ENCODE measurements at places on chromosomes 1 and 21. TPM values are rescaled to one million over a fixed set of nuclear protein-coding genes. Genes with fewer than 3 reads are reported as not detected.
A peak's percentile ranks its signal among the peaks of the same experiment; 100 is the strongest.

DNA sequence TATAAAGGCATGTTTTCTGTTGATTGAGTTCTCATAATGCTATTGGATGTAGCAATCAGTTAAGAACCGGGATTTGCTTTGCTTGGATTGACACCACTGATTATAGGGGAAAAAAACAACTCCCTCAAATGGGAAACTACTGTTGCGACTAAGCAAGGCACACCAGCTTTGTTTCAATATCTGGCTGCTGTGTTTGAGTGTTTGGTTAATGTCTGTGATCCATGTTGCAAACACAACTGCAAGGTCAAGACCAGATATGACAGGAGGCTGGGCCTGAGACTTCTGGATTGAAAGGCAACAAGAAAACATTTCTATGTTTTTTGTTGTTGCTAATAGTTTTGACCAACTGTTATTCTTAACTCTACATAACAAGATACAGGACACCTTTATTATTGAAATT lies 50.7 kb downstream of the MTR start:
- H3K4me1 ChIP-seq = peaks cover 51% of the 10 kb centered on the region
- no peak overlapping the region for H3K4me3 ChIP-seq
- H3K27ac ChIP-seq = peak overlapping the region; percentile 59
- H3K36me3 ChIP-seq = no peaks in the 10 kb centered on the region
- no peaks in the 10 kb centered on the region for H3K27me3 ChIP-seq
- no peak for DNase-seq

DNA sequence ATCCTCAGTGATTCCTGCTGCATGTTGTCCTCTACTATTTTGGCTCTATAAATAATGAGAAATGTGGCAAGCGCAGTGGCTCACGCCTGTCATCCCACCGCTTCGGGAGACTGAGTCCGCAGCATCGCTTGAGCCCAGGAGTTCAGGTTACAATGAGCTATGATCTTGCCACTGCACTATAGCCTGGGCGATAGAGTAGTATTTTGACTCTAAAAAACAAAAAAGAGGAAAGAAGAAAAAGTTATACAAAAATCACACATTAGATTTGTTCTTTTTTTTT lies 756 bp upstream of the SLC25A44 start:
- H3K27ac ChIP-seq = peak overlapping the region; percentile 79
- H3K4me1 ChIP-seq = peaks cover 34% of the 10 kb centered on the region
- no peaks in the 10 kb centered on the region for H3K27me3 ChIP-seq
- DNase-seq = no peak
- peak overlapping the region; percentile 39 for H3K4me3 ChIP-seq

DNA sequence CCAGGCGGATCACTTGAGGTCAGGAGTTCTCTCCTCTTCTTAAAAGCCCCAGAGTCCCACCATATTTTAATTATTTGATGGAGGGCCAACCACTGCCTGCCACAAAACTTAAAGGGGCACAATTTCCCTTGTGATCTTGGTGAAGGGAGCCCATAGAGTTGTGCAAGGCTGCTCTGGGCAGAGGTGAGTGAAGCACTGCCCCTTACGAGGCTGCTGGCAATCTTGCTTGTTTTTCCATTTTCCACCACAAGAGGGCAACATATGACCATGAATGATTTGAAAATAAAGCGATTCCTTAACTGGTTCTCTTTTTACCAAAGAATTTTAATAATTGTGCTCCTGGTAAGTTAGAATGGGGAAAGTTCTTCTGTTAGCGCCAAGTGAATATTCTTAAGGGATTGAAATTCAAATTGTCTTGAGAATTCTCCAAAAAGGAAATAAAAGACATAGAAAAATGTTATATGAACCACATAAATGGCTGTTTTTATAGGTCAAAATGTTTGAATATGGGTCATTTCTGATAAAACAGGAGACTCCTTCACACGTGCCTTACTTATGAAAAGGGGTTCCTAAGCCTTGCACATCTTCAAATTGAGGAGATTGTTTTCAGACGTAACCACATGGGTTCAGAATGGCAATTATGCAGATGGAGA lies 22.7 kb downstream of the PGM1 start:
- no peaks in the 10 kb centered on the region for H3K27me3 ChIP-seq
- no peak overlapping the region for H3K27ac ChIP-seq
- DNase-seq = no peak

DNA sequence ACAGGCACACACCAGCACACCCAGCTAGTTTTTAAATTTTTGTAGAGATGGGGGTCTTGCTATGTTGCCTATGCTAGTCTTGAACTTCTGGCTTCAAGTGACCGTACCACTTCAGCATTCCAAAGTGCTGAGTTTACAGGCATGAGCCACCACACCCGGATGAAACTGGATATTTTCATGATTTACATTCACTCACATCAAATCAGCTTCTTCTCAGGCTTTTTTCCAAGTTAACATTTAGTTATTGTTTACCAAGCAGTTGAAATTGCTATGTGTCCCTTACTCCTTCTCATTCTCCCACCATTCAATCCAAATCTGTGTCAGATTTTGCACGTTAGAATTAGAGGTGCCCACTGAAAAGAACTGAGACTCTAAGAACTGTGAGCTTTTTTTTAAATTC lies 18.4 kb downstream of the RIT1 start:
- no peak overlapping the region for H3K4me3 ChIP-seq
- no peaks in the 10 kb centered on the region for H3K4me1 ChIP-seq
- H3K27ac ChIP-seq = no peak overlapping the region
- no peaks in the 10 kb centered on the region for H3K27me3 ChIP-seq

DNA sequence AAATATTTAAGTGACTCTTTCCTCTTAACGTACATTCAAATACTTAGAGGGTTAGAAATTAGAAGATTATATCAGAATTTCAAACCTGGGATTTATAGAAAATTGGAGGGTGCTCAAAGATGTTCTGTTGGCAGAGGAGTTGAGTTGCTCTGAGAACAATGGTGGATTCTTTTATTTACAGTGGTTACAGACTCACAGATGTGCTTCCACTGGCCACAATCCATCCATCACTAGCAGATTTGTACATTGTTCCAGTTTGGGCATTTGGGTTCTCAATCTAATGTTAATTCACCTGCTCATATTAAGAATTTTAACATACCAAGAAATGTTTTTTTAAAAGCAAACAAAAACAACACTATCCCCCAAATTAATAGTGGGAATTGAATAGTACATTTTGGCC lies 23.5 kb downstream of the DNAJC6 start:
- no peaks in the 10 kb centered on the region for H3K27me3 ChIP-seq
- no peak overlapping the region for H3K4me3 ChIP-seq
- no peaks in the 10 kb centered on the region for H3K36me3 ChIP-seq
- no peak for DNase-seq
- no peaks in the 10 kb centered on the region for H3K4me1 ChIP-seq

KIF2C gene
- total RNA-seq = 0.37 TPM

Measured in right lobe of liver (tissue), 6 donors.